ENCODE measurements at places on chromosomes 5 and 9.

- no peak for DNase-seq
Measured at GRCh38 chr5:15864536-15865215, 314.9 kb downstream of the MARCHF11 start.

- no peak for DNase-seq
Measured at GRCh38 chr5:65478336-65478735, 3.4 kb downstream of the ADAMTS6 start.

- no peak for DNase-seq
Measured at GRCh38 chr5:146521403-146522106, 5.6 kb upstream of the GPR151 start.

GRCh38 chr9:93219692-93220091 is 35.8 kb downstream of the WNK2 start:
- no peak for DNase-seq

DNA sequence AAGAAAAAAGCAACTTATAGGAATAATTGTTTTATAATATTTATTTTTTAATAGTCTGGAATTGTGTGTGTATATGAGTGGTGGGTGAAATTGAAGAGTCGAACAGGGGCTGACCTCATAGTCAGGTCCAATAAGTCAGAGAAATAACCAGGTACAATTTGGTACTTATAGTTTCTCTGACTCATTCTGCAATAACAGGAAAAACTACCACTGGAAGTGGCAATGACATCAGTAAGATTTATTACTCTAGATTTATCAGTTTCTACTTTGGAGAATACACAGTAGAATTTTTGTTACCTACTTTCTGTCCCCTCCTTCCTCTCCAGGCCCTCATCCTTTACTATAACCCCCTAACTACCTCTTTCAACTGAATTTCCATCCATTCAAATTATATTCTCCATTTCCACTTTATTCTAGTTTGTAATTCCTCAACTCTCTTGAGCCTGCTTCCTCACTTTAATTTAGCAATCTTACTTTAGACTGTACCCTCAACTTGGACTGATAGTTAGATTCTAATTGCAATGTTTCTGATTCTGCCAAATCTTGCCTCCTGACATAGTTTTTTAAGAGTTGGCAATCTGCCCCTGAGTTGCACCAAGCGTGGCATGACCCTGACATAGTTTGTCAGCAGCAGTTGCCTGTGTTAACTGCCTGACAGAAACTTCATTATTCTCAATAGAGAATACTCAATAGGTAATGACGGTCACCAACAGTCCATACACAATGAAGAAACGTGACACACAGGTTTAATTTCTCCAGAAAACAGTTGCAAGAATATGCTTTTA is 475.3 kb upstream of the RIOK2 start:
- no peak for DNase-seq

GRCh38 chr5:38724301-38725030 is 121.3 kb upstream of the OSMR start:
- peak; percentile 49 for DNase-seq

GRCh38 chr5:16856531-16856930 is 79.6 kb downstream of the MYO10 start:
- no peak for DNase-seq

DNA sequence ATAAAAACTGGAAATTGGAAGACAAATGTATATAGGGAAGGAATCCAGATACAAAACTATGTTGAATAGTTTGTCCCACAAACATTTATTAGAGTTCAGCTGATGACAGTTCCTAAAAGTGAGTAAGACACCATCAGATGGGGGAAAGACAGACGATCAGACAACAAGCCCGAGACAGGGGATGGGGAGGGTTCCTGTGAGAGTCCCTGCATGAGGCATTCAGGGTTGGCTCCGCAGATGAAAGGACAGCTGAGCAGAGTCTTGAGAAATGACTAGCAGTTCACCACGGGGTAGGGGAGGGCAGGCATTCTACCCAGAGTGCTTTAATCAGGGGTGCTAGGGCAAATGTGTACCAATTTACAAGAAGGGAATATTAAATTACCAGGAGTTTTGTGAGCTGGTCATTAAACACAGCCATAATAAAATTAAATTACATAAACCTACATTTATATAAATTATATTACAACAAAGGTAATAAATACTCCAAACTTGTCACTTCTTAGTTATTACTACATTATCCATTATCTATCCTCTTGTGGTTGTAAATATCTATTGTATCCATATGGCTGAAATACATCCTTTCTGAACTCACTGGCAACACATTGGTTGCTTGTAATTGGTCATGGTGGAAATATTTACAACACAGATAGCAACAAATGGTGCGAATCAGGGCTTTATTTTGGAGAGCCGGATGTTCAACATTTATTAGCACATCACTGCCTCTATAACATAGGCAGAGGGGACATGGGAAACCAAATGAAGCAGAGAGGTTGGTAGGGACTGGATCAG is 27.8 kb downstream of the TNFSF15 start:
- peak; percentile 27 for DNase-seq

- no peak for DNase-seq
Measured at GRCh38 chr9:36858805-36859375, 175.2 kb downstream of the PAX5 start.

DNA sequence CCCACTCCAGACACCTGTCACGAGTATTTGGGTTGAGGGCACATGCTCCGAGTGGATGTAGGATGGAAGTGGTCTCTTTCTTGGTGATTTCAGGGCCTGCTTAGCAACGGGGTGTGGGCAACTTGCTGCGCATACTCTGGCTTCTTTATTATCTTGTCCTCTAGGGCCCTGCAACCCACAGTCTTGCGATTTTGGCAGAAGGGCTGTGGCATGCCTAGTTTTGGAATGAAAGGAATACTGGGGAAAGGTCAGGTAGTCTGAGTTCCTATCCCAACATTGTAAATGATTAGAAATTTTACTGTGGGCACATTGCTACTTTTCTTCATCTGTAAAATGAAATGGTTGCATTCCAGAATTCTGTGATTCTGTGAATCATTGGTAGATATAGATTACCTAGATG is 74.3 kb downstream of the ACTBL2 start:
- DNase-seq, result no peak
